ENCODE measurements at places on chromosomes 1 and 21.

DNA sequence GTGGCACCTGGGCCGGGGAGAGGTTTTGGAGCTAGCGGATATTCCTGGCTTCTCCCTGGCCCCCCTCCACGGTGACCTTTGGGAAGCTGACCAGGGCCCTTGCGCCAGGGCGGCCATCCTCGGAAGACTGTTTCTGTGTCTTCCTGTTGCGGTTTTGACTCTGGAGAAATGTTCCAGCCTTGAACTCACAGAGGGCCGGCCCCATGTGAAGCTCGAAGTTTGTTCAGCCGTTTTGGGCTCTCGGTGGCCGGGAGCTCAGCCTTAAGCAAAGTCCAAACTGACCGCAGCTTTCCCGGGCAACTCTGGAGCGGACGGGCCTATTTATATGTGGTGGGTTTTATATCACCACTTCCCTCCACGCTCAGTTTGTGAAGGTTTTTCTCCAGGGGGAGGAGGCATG lies 17.0 kb upstream of the WNT4 start:
- DNase-seq, result no peak

DNA sequence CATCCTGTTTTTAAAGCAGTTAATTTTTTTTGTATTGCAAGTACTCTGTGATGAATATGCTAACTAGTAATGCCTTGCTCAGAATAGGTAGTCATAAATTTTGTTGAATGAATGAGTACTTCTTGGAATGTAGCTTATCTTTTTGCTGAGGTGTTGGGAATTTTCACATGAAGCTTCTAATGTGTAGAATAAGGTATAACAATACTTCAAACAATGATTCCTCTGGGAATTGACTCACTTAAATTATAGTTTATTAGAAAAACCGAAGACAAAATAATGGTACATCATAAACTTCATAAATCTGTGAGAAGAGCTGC lies 13.9 kb downstream of the CDC14A start:
- no peak for DNase-seq

- no peak for DNase-seq
Measured at GRCh38 chr1:224482619-224483018, 48.0 kb upstream of the WDR26 start.

GRCh38 chr21:37749132-37749531 lies 167.1 kb downstream of the KCNJ6 start:
- no peak for DNase-seq

DNA sequence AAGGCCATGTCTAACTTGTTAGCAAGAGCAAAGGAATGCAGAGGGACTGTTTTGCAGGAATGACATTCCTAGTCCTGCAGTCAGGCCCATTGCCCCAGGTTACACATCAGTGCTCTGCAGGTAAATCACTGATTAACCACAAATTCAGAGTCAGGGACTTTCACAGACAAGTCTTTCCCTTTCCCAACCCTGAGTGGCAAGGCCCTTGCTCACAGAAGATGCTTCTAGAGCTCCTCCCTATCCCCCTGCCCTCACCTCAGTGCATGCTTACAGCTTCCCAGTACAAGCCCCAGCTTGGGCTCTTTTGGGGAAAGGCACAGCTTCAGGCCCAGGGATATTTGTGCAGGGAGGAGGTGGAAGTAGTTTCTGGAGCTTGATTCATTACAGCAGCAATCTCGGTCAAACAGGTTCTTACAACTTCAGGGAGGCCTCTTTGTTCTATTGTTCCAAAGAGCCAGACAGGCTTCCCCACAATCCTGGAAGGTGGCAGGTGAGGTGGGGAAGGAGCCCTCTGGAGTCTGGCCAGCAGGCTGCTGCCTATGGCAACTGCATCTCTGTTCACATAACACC lies 53.9 kb downstream of the CASQ2 start:
- no peak for DNase-seq
